T-helper 9 cell (primary cell): ENCODE measurements at places on chromosomes 6 and 20.

- DNase-seq, result no peak
These were observed 21.1 kb downstream of the GCLC start for GRCh38 chr6:53523511-53524454.

- no peak for DNase-seq
These were observed 148.0 kb downstream of the DHX35 start for GRCh38 chr20:39109933-39110818.

DNA sequence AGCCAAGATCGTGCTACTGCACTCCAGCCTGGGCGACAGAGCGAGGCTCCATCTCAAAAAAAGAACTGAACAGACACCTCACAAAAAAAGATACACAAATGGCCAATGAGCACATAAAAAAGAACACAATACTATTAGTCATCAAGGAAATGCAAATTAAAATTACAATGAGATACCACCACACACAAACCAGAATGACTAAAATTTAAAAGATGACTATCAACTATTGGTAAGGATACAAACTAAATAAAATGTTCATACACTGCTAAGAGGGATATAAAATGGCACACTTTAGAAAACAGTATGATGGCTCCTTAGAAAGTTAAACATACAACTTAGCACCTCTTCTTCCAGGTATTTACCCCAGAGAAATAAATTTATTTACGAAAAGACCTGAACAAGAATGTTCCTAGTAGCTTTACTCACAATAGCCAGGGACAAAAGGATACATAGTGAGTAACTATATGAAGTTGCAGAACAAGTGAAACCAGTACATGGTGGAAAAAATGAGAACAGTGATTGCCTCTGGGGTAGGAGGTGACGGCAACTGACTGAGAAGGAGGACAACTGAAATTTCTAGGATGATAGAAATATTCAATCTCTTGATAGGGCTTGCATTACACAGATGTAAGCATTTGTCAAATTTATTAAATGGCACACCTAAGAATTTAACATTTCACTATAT, 53.2 kb downstream of the FAM8A1 start:
- no peak for DNase-seq

GRCh38 chr6:40573221-40573620, 13.9 kb downstream of the LRFN2 start:
- DNase-seq, result no peak

- DNase-seq, result no peak
These were observed 90.9 kb upstream of the GRIK2 start for GRCh38 chr6:101302593-101302992.

- DNase-seq, result no peak
These were observed 377.6 kb downstream of the ESR1 start for GRCh38 chr6:152184917-152185574.

DNA sequence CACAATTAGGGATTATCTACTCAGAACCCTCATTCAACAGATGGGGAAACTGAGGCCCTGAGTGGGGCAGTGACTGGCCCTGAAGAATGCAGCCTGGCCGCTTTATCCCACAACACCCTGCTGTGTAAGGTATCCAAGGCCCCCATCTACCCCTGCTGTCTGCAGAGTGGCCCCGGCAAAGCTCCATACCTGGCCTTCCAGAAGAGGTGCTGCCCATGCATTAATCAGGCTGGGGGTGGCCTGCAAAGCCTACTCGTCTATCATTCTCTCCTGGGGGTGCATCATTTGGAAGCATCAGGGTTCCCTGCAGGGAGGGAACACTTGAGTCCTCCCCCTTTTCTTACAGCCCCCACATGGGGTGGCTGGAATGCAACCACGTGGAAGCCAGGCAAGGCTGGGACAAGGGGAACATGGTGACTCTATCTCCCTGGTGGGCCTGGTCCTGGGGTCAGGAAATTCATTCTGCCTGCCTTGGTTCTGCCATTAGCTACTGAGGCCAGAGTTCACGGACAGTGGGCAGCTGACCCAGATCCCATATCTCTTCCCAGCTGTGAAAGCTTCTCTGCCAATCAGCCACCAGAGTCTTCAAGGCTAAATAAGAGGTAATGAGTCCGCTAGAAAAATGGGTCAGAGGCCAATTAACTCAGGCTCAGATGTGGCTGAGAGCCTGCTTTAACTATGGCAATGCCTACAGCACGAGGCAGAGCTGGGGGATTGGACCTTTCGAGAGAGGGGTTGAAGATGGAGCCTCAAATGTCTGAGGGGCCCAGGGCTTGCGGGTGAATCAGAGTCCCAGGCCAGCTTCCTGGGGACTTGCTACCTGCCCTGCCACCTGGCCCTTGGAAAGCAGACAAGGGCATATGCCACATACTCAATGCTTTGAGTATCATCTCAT, 72.3 kb upstream of the TOX2 start:
- no peak for DNase-seq

- DNase-seq, result no peak
These were observed 5.5 kb upstream of the HLA-E start for GRCh38 chr6:30483677-30484279.

- no peak for DNase-seq
These were observed 39.2 kb upstream of the SPACA1 start for GRCh38 chr6:88008411-88008810.

DNA sequence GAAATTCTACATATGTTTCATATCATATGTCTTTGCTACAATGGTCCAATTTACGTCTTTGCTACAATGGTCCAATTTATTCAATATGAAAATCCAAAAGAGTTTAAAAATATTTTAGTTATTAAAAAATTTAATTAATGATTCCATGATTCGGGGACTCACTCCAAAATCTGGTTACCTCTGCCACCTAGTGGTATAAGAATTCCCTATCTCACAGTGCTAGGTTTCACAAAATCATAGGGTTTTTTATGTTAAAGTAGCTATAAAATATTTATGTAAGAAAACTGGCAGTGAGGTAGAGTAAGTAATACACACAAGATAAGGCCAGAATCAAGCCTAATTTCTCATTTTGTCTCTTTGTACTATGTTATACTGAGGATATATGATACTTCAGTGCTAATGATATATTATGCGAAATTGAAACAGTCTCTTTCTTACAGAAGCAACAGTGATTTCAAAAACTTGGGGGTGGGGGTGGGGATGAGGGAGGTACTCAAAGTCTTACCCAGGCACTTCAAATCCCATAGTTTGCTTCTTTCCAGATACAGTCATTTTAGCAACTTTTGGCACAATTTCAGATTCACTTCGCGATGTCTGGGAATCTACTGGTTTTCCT, 52.3 kb downstream of the HBS1L start:
- DNase-seq, result no peak

DNA sequence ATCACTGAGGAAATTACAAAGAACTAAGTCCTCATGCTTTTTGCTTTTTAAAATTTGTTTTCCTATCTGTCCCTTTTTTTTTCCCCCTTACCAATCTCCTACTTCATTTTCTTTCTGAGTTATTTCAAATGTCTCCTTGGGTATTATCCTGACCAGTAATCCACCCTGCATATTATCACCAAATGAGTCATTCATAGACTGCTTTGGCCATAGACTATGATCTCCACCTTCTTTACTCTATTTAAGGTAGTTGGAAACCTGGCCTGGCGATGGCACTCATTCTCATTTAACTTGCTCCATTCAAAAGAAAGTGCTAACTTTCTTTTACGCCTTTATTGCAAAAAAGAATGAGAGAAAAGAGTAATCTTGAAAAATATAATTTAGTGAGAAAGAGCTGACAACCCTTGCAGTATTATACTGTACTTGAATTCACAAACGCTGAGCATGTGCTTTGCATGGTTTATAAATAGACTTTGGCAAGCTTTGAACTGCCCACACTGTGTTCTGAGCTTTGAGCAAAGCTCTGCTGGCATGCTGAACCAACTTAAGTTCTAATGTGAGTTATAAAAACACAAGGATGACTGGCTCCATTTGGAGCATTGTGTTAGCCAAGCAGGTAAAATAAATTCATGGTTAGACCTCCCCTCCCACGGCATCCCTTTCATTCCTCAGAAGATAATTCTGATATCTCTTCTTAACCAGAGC, 198.9 kb downstream of the NKAIN2 start:
- no peak for DNase-seq

DNA sequence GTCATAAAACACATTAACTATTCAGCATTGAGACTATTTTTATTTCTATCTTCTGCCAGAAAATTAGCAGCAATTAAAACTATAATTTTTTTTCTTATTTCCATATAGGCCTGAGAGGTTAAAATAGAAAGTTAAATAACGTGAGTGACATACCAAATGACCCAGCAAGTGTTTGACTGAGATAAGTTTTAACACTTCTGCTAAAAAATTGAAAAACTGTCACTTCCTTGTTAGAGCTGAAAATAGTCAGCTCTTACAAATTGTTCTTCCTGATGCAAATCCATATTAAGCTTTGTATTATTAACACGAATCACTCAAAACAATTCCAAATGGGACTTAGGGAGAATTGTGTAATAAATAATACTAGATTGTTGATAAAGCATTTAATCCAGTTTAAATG, 26.5 kb upstream of the STX11 start:
- no peak for DNase-seq

- no peak for DNase-seq
These were observed 436.2 kb upstream of the SOX4 start for GRCh38 chr6:21157186-21157929.

GRCh38 chr6:42026540-42026939, 23.8 kb upstream of the TAF8 start:
- DNase-seq, result no peak

DNA sequence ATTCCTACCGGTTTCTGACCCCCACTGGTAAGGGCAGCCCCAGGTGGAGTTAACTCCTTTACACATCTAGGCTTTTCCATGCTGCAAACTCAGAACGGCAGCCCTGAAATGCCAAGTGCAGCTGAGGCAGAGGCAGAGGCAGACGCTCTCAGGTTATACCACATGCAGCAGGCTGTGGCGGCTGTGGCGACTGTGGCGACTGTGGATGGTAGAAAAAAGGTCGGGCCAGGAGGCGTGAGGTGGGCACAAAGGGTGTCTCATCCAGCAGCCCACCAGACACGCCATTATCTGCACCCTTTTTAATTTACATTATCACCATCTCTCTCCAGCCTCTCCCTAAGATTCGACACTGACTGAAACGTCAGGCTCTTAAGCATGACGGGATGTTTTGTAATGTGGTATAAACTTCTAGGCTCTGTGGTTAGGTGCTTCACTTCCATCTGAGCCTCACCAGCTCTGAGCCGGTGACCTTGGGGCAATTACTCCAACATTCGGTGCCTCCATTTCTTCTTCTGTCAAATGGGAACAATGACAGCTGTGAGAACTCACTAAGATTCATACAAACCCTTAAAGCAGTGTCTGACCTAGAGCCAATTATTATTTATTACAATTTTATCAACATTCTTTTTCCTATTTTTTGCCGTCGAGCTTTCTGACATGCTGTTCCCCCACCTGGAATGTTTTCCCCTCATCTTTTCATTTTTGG, 8.2 kb downstream of the KIZ start:
- no peak for DNase-seq

DNA sequence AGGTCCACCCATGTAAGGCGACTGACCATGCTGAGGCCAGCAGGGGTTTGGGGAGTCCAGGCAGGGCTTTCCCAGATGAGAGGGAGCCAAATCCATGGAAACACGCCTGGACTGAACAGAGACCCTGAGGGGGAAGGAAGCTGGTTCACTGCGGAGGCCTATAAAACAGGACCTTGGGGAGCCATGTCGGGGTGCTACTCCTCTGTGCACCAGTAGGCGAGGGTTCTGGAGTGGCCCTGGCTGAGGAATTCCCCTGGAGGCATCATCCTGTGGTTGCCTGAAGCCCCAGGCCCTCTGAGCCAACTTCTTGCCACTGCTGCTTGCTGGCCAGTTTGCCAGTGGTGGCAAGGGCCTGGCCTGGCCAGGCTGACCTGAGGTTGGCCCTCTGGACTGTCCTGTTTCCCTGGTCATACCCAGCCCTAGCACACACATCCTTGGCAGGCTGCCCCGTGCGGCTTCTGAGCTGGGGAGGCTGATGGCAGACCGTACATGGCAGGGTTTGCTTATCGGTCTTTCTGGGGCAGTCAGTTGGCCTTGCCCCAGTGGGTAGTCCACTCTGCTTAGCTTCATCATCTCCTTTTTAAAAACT, 2.2 kb upstream of the LRRN4 start:
- no peak for DNase-seq

GRCh38 chr20:4151991-4152695, 136.8 kb upstream of the RNF24 start:
- DNase-seq, result no peak

GRCh38 chr6:42452171-42453030, 675 bp upstream of the TRERF1 start:
- peak; percentile 21 for DNase-seq

GRCh38 chr6:143536866-143537691, 25.6 kb upstream of the FUCA2 start:
- DNase-seq, result peak; percentile 52

- DNase-seq, result no peak
These were observed 76.1 kb upstream of the TFAP2D start for GRCh38 chr6:50637267-50637666.

GRCh38 chr6:111624401-111625098, 18.9 kb upstream of the TRAF3IP2 start:
- DNase-seq, result no peak

DNA sequence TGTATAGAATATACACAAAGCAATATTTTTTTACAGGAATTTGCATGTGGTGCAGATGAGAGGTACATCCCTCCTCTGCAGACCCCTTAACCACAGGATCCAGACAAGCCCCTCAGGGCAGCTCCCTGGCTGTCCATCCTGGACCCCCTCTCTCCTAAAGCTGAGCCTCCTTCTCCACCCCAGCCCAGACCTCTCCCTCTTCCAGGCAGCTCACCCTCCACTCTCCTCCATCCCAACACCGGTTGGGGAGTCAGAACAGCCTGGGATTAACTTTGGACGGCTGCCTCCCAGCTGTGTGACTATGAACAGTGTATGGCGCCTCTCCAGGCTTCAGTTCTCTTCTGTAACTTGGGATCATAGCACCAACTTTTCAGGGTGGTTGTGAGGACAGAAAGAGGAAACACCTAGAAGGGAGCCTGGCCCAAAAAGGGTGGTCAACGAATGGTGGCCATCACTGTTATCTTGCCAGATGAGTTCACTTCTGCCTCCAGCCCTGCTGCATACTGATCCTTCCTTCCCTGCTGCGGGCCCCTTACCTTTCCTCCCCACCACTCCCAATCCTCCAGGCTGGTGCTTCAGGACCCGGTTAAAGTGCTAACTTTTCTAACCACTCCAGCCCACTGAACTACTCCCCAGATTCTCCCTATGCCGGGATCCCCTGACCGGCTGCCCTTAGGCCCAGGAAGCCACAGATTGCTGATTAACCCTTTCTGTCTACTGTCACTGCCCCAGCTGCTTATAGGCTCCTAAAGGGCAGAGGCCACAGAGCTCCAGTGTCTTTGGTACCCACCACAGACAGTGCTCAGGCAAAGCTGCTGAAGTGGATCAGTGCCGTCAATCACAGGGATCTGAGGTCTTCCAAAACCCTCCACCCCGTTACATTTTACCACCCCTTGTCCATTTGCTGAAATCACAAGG, 55.9 kb downstream of the GPR6 start:
- DNase-seq, result no peak
